ENCODE measurements at places on chromosomes 5 and 9.

DNA sequence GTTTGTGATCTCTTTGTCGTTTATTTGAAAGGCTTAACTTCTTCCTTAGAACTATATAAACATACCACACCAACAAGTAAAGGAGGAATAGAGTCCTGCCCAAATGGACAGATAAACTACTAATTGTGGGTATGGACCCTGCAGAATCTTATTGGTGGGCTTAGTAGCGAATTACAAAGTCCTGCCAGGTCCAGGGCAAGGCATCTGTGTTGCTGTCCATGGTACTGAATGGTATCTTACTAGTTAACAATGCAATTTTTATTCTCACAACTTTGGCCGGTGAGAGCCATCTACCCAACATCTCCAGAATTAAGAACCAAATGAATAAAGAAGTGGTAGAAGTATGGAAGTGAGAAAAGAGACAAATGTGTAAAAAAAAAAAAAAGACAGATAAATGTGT lies 1782.4 kb upstream of the WWC1 start:
- DNase-seq = no peak

DNA sequence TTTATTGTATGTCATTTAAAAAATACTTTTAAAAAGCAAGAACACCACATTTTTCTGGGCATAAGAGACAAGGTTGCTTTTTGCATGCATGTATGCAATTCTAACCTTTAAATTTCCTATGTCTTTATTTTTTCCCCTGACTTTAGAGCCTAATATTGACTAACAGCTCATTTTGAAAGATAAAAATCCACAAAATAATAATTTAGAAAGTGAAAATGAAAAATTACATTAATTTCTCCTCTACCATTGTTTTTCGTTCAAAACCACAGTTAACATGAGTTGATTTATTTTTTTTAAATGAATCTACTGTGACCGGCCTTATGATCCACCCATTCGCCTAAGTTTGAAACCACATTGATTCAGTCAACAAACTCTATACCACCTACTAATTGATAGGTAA lies 137.5 kb upstream of the CDKN2B start:
- DNase-seq = no peak

DNA sequence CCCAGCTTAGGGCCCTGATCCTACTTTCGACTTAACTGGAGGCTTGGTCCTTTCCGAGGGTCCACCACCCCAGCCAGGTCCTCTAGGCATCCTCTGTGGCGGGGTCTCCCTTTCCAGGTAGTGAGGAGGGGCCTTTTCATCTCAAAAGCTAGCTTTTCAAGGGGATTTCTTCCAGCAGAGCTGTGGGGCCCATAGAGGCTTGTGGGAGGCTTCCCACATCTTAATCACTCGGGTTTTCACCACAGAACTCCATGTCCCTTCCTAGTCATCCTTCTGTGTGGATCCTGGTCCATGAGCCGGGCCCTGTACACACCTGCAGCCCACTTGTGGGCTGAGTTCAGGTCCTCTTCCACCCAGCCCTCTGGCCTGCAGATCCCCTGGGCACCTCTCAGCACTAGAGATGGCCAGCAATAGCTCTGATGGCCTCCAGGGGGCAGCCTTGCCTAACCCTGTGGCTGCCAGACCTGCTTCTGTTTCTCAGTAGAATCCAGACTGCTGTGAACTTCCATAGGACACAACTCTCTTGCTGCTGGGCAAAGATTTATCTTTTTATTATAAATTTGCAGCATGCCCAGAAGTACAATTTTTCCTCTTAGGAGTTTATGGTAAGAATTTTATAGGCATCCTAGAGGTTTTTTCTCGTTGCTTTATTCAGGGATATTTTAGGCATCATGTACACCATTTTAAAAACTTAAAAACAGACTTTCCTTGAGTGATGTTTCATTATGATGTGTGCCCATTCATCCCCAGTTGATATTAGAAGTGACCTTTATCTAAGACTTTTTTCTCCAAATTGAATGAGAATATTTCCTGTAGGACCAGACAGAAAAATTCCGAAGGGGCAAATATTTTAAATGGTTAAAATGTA lies 208.9 kb downstream of the TRIO start:
- DNase-seq = peak; percentile 54

GRCh38 chr5:77251921-77252320 lies 41.4 kb downstream of the PDE8B start:
- no peak for DNase-seq
